Karpas-422 (cell line): ENCODE measurements at places on chromosomes 12 and 14. TPM values are rescaled to one million over a fixed set of nuclear protein-coding genes. Genes with fewer than 3 reads are reported as not detected.

GRCh38 chr12:104345234-104346066 is 41.9 kb downstream of the EID3 start:
- H3K27ac ChIP-seq, result no peak overlapping the region
- peaks cover 51% of the 10 kb centered on the region; the same call in 1 of the 2 replicates for H3K36me3 ChIP-seq
- no peaks in the 10 kb centered on the region for H3K27me3 ChIP-seq
- H3K4me1 ChIP-seq, result peaks cover 12% of the 10 kb centered on the region
- H3K4me3 ChIP-seq, result no peak overlapping the region

DNA sequence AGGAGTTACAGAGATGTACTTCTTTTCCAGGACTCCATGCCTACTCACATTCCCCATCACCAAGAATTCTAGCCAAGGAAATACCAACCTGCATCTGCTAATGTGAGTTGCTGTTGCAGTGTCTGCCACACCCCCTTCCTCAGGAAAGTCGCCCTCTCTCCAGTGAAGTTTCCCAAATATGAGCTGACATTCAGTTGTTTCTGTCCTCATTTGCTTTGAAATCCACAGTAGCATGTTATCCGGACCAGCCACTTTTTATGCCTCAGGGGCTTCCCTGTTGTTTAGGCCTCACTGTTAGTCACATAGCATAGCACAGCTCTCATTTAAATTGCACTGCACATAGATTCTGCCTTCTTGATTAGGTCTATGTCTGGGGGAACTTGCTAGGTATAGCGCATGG is 212.4 kb downstream of the EGLN3 start:
- H3K27ac ChIP-seq, result no peak overlapping the region
- no peak for DNase-seq
- no peak overlapping the region for H3K4me3 ChIP-seq
- H3K36me3 ChIP-seq, result peaks cover 9% of the 10 kb centered on the region; the same call in 1 of the 2 replicates

DNA sequence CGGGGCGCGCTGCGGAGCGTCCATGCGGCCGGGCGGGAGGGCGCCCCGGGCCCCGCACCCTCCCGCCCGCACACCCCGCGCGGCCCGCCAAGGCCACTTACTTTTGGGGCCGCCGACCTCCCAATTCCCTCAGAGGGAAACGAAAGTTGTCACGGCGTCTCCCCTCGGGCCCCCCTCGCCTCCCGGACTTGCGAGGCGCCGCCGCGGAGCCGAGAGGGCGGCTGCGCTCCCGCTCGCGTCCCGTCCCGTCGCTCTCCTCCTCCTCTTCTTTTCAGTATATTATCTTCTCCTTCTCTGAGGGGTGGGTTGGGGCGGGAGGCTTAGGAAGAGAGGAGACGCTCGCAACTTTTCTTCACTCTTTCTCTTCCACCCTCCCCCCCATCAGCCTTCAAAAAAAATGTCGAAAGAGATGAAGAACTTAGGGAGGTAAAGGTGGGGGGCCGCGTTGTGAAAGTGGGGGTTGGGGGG is 613 bp downstream of the DUSP16 start:
- no peaks in the 10 kb centered on the region for H3K36me3 ChIP-seq
- DNase-seq, result peak; percentile 52
- no peaks in the 10 kb centered on the region for H3K27me3 ChIP-seq
- H3K27ac ChIP-seq, result no peak overlapping the region
- peaks cover 15% of the 10 kb centered on the region for H3K4me1 ChIP-seq

DNA sequence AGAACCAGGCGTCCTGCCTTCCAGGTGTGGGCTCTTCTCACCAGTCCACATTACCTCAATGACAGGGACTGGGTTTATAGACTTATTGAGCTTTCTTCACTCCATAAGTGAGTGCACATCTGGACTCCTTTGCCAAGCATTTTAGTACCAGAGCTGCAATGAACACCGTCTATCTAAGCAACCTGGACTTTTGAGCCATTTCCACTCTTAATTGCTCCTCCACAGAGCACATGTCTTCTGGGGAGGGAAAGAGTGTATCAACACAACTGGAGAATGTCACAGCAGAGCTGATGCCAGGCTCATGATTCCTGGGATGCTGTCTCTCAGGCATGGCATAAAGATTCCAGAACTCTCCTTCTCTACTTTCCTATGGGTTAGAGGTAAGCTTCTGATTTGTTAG is 43.0 kb upstream of the BDKRB2 start:
- H3K4me1 ChIP-seq, result peaks cover 3% of the 10 kb centered on the region; the same call in 1 of the 2 replicates
- no peaks in the 10 kb centered on the region for H3K36me3 ChIP-seq
- H3K27me3 ChIP-seq, result no peaks in the 10 kb centered on the region; the same call in 1 of the 2 replicates
- DNase-seq, result no peak
- H3K4me3 ChIP-seq, result no peak overlapping the region

The FOXG1 gene
- not detected in 2 replicates for total RNA-seq
